SJCRH30 (cell line): ENCODE measurements at places on chromosomes 3 and 15. TPM values are rescaled to one million over a fixed set of nuclear protein-coding genes. Genes with fewer than 3 reads are reported as not detected.

- no peak overlapping the region for H3K4me3 ChIP-seq
- no peaks in the 10 kb centered on the region for H3K27me3 ChIP-seq
- no peak overlapping the region for H3K27ac ChIP-seq
- DNase-seq, result no peak
Measured at GRCh38 chr3:38376098-38376816, 29.7 kb downstream of the XYLB start.

DNA sequence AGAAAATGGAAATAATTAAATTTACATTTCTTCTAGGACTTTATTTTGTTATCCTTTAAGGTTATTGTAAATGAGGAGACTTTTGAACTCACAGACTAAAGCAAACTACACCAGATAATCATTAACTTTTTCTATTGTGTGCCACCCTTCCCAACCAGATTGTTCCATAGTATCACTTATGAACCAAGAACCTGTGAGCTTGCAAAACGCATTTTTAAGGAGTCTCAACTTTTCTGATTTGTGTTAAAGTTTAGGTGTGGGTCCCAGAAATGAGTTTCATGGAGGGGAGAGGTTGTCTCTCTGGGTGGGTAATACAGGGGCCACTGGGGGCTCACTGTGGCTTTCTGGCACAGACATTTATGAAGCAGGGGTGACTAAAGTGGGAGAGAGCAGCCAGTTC is 75.7 kb downstream of the IGF1R start:
- peaks cover 39% of the 10 kb centered on the region for H3K4me1 ChIP-seq
- H3K27me3 ChIP-seq, result no peaks in the 10 kb centered on the region
- no peaks in the 10 kb centered on the region for H3K36me3 ChIP-seq
- no peak overlapping the region for H3K4me3 ChIP-seq

DNA sequence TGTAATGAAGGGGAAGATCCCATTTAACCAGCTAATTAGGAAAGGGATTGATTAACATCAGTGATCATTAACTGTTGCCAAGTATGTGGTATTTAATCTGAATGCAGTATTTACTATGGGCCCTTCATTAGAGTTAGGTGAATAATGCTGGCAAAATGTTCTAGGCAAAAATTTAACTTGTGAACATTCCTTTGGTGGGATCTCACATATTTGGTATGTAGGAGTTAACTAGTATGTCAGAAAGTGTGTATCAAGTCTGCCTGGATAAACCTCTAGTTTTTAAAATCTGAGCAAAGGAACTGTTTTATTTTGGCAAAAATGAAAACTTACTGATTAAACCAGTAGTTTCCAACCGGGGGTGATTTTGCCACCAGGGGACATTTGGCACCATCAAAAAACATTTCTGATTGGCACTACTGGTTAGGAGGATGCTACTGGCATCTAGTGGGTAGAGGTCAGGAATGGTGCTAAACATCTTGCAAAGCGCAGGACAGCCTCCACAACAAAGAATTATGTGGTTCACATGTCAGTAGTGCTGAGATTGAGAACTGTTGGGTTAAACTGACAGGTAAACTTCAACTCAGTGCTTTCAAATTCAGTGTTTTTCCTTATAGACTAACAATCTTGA is 22.5 kb downstream of the LRTM1 start:
- no peaks in the 10 kb centered on the region for H3K27me3 ChIP-seq
- H3K27ac ChIP-seq, result no peak overlapping the region
- peaks cover 60% of the 10 kb centered on the region for H3K4me1 ChIP-seq
- H3K4me3 ChIP-seq, result no peak overlapping the region
- DNase-seq, result no peak

Gene NEIL1
- 1.5 and 2.0 TPM in 2 replicates for total RNA-seq
